Large intestine (tissue), 12 donors: ENCODE measurements at places on chromosomes 4 and X.
A peak's percentile ranks its signal among the peaks of the same experiment; 100 is the strongest.

GRCh38 chr4:90007494-90008167 is 113.0 kb downstream of the MMRN1 start:
- no peak for DNase-seq

DNA sequence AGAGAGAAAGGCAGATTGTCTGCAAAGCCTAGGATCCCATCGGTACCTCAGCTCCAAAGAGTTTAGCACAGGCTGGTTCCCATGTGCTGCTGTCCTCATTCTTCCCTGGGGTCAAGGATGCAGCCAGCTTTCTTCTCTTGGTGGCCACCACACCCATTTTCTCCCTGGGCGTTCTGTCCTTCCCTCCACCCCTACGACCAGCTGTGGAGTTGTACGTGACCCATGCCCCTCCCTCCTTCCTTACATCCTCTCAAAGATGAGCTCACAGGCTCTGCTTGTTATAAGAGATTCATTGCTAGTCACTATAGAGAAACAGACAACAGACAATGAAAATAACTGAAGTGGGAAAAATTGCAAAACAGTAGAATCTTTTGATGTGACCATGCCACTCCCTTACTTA is 74.0 kb upstream of the KLF3 start:
- DNase-seq: no peak

DNA sequence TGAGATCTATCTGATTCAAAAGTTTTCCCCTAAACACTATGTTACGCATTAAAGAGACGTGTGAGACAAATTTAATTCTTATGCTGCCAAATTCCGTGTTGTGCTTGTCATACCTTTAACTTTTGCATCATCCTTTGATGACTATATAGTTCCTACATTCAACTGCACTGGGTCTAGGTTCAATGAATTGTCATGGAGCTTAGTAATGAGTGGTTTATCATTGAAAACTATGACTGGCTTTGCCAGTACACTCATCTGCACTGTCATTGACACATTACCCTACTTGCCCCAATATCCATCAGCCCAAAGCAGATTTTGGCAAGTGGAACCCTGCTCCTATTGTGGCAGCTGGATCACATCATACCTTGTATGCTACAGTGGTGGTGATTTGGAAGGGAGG is 882.9 kb upstream of the SLIT2 start:
- no peak for DNase-seq

- DNase-seq: no peak
Observed at GRCh38 chr4:22910200-22910599, 217.5 kb downstream of the GBA3 start.

GRCh38 chr4:11774346-11774745 is 345.7 kb upstream of the HS3ST1 start:
- DNase-seq: no peak

DNA sequence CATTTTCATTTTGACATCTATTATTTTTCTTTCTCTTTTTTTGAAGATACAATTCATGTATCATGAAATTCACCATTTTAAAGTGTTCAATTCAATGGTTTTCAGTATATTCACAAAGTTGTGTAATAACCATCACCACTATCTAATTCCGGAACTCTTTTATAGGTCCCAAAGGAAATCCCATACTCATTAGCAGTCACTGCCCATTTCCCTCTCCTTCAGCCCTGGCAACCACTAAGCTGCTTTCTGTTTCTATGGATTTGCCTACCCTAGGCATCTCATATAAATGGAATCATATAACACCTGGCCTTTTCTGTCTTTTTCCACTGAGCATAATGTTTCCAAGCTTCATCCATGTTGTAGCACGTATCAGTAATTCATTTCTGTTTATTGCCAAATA is 3.2 kb upstream of the FGF2 start:
- DNase-seq: no peak

DNA sequence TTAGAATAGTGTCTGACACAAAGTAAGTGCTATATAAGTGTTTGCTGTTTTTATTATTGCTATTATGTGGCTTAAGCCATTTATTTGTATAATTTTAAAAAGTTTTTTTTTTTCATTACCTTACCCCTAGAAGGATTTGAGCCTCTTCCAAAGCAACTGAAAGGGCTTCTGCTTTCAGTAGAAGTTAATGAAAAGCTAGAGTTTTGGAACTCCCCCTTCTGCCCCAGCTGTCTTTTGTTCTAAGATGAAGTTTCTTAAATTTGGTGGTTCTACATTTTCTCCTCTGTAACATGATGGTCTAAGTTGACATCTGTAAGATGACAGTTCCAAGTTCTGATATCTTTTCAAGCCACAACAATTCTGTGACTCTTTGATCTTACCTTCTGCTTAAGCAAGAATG is 30.3 kb downstream of the FHIP1A start:
- DNase-seq: no peak

GRCh38 chr4:6926081-6926480 is 16.5 kb downstream of the TBC1D14 start:
- DNase-seq: no peak

DNA sequence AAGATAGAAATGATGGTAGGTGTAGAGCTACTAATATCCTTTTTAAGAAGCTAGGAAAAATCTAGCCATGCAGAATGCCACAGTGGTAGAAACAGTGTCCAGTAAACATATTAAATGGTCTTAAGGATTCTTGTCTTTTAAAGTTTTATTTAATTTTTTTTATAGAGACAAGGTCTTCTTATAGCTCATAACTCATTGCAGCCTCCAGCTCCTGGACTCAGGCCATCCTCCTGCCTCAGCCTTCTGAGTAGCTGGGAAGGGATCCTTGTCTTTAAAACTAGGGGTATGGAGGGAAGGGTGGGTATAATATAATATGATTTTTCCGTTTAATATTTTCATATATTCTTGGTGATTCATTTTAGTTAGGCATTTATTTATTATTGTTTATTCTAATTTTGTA is 3.8 kb downstream of the TMEM165 start:
- no peak for DNase-seq

DNA sequence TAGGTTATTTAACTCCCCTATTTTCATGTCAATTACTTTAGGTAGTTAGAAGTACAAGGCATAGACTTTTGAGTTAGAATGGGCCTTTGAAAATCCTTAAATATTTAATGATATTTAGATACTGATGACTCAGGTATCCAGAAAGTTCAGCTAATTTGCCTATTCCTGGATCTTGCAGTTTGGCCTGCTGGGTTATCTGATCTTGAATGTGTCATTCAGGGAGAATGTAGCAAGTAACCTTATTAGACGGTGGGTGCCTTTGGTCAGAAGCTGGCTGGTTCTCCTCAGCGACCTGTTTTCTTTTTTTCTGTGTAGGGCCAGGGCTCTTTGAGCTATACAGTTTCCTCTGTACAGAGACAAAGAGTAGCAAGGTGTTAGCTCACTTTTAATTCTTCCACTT is 42.0 kb downstream of the MTM1 start:
- no peak for DNase-seq

GRCh38 chr4:182189103-182189878 is 53.9 kb upstream of the TENM3 start:
- no peak for DNase-seq

DNA sequence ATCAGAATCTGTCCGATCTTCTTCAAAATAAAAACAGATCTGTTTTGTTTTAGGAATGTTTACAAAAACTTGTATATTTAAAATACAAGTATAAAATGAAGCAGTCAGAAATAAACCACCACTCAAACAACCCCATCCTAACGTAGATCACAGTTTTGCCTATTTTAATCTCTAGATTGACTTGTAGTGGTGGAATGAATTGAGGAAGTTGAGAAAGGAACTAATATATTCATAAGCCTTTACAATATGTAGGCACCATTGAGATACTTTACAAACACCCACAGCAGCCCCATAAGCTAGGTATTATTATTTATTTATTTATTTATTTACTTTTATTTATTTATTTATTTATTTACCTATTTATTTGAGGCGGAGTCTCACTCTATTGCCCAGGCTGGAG is 52.3 kb upstream of the KLF3 start:
- no peak for DNase-seq

DNA sequence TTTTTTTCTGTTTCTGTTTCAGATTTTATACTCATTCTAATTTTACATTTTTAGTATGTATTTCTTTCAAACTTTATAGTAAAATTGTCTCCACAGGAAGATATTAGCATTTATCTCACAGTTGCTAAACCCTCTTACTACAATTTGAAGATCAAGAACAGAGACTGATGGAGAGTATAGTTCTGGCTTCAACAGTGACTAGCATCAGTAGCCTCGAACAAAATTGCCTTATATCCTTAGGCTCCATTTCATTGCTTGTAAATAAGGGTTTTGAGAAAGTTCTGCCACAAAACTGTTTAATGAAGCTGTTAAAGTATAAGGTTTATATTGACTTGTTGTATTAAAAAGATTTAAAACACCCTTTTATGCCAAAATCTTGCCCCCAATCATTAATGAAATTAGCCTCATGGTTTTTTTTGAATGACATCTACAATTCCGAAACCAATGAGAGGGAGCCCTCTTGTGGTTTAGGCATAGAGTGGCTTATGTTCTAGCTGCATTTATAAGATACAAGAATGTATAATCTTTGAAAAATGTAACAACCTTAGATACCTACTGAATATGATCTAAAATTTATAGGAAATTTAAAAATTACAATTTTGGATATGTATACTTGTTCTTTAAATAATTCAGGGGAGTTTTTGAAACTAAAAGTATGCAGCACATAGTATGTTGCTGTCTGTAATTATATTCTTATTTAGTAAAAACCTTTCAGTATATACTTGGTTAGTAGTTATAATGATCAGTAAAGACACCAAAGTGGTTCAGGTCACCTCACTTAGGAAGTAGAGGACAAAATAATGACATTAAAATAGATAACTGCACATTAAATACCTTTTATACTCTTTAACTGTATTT is 109.8 kb upstream of the HPGD start:
- DNase-seq: no peak

- no peak for DNase-seq
Observed at GRCh38 chr4:10078481-10079233, 37.9 kb downstream of the WDR1 start.

DNA sequence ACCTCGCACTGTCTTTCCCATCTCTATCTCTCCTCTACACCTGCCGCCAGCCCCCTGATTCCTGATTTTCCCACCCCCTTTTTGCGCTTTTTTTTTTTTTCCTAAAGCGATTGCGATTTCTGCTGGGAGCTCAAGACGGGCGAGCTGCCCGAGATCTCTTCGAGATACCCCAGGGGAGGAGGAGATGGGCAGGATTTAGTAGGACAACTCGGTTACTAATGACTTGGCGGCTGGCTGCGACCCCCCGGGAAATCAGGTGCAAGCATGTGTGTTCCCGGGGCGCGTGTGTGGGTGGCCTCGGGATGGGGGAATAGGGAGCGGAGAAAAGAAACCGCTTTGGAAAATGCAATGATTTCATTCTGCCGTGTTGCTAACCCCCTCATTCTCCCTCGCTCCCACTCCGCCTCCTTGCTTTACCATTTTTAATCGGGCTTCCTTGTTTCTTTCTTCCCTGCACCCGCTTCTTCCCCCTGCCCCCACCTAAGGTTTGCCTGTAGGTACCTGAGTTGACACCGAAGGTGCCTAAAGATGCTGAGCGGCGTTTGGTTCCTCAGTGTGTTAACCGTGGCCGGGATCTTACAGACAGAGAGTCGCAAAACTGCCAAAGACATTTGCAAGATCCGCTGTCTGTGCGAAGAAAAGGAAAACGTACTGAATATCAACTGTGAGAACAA is 4.4 kb downstream of the SLITRK2 start:
- no peak for DNase-seq

- DNase-seq: no peak
Observed at GRCh38 chrX:21949689-21950088, 9.2 kb downstream of the SMS start.

- no peak for DNase-seq
Observed at GRCh38 chrX:6460893-6461490, 73.9 kb downstream of the VCX3A start.

- peak; percentile 4 for DNase-seq
Observed at GRCh38 chr4:77308843-77309242, 151.8 kb downstream of the CCNG2 start.

DNA sequence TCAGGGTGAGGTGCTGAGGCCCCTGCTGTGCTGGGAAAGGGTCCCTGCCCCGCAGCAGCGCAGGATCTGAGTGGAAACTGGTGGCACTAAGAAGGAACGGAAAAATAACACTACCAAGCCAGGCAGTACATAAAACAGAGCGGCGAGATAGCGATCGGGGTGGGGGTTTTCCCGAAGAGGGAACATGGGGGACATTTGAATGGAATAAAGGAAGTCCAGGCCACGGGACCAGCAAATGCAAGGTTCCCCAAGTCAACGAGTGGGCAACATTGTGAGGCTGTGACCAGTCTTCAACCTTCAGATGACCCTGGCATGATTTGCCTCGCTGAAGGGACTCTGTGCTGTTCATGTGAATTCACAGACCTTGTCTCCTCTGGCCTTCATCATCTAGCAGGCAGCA is 13.7 kb downstream of the MSX1 start:
- no peak for DNase-seq

GRCh38 chr4:68871809-68872642 is 56.2 kb downstream of the UGT2B10 start:
- peak; percentile 87 for DNase-seq

DNA sequence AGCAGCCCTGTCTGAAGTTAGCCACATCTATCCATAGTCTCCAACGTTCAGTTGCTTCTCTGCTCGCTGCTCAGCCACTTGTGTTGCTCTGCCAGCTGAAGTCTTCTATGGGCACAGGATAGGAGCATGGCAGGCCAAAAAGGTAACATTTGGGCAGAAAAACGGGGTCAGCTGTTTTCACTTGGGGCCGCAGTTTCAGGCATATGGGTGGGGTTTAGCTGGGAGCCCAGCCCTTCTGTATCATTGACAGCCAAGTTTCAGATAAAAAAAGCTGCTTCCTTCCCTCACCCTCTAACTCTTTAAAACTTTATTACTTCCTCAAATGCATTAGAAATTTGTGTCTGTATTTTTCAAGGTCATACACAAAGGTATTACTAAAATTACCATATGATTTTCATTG is 18.4 kb upstream of the MANBA start:
- DNase-seq: no peak

- DNase-seq: no peak
Observed at GRCh38 chr4:22595684-22596083, 79.8 kb upstream of the ADGRA3 start.

DNA sequence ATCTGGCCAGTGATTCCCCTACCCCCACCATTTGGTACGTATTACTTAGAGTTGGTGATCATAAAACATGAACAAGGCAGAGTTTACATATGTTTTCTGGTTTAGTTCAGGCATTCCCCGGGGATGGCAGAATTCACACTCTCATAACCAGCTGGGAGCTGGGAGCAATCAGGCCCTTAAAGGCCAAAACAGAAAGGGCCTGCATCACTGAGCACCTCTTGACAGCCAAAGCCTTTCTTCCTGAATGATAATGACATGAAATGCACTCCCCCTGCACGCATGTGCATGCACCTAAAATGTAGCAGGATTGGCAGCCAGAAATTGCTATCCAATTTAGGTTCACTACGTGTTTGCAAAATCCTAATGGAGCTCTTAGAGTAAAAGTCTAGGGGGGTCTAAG is 235.4 kb downstream of the GPC3 start:
- DNase-seq: no peak

DNA sequence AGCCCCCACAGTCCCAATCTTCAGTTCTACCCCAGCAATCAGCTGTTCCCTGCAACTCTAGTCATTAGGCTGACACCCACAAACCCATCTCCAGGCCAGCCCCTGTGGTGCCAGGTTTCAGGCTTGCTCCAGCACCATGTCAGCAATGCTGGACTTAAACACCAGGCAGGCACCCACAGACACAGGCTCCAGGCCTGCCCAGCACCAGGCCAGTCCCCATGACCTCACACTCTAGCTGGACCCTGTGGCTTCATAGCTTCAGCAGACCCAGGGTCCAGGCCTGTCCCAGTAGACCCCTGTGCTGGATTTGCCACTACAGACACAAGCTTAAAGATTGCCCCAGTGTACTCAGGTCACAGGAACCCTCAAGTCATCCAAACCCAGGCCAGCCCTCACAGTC is 300.3 kb downstream of the CHIC1 start:
- DNase-seq: no peak
